Smooth muscle cell of the umbilical artery (primary cell): ENCODE measurements at places on chromosomes 6 and 20. TPM values are rescaled to one million over a fixed set of nuclear protein-coding genes. Genes with fewer than 3 reads are reported as not detected.

OR2H2 gene
- total RNA-seq, result not detected in 2 replicates

FLRT3 gene
- 5.8 and 24.3 TPM in 2 replicates for total RNA-seq

HLA-DOA gene
- not detected in 2 replicates for total RNA-seq

PSORS1C1 gene
- total RNA-seq, result 0.89 and 1.6 TPM in 2 replicates

ZNF335 gene
- total RNA-seq, result 12.2 and 16.2 TPM in 2 replicates

ARMC12 gene
- total RNA-seq, result 0.30 and 0.42 TPM in 2 replicates

ATP6V1G2 gene
- 2.6 and 3.3 TPM in 2 replicates for total RNA-seq

SIRPB1 gene
- 0.42 and 2.1 TPM in 2 replicates for total RNA-seq

PHACTR3 gene
- total RNA-seq, result not detected in 2 replicates

PTCRA gene
- total RNA-seq, result not detected in 2 replicates

PAK5 gene
- not detected in 2 replicates for total RNA-seq

MOG gene
- not detected in 2 replicates for total RNA-seq

LY6G6F gene
- total RNA-seq, result not detected in 2 replicates

PLCB1 gene
- total RNA-seq, result 22.1 and 26.7 TPM in 2 replicates

FAM83D gene
- 2.1 and 11.9 TPM in 2 replicates for total RNA-seq

HCRTR2 gene
- total RNA-seq, result not detected in 2 replicates

MAS1 gene
- total RNA-seq, result under 0.01 TPM in 1 of 2 replicates, not detected in the other

OR2B6 gene
- total RNA-seq, result not detected in 2 replicates

PRL gene
- total RNA-seq, result not detected in 2 replicates

LRRN4 gene
- total RNA-seq, result 0.14 TPM in 1 of 2 replicates, not detected in the other

PHF1 gene
- 25.7 and 27.9 TPM in 2 replicates for total RNA-seq

PKIB gene
- 1.6 and 5.9 TPM in 2 replicates for total RNA-seq

ZNF343 gene
- 10.7 and 14.3 TPM in 2 replicates for total RNA-seq

ADGRB3 gene
- 0.18 TPM in 1 of 2 replicates, not detected in the other for total RNA-seq

PGC gene
- not detected in 2 replicates for total RNA-seq

TBC1D32 gene
- total RNA-seq, result 19.4 and 21.4 TPM in 2 replicates

FOXS1 gene
- total RNA-seq, result 1.1 and 1.2 TPM in 2 replicates

SRSF12 gene
- total RNA-seq, result under 0.01 and 0.14 TPM in 2 replicates

SULF2 gene
- 21.5 and 34.4 TPM in 2 replicates for total RNA-seq

RTEL1 gene
- 7.1 and 14.3 TPM in 2 replicates for total RNA-seq

PRR18 gene
- total RNA-seq, result not detected in 2 replicates

MAP7 gene
- total RNA-seq, result 0.30 and 0.32 TPM in 2 replicates
